ENCODE measurements at places on chromosomes 2 and 18.

- DNase-seq = no peak
Measured at GRCh38 chr2:122692400-122693083, 937.1 kb downstream of the TSN start.

DNA sequence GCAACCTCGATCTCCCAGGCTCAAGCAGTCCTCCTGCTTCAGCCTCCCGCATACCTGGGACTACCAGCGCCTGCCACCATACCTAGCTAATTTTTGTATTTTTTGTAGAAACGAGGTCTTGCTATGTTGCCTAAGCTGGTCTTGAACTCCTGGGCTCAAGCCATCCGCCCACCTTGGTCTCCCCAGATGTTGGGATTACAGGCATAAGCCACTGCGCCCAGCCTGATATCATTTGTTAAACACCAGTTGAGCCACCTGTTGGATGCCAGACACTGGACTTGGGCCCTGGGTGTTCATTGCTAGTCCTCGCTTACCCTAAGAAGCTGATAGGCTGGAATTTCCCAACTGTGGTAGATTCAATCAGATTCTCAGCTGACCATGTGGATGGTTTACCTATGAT is 79.8 kb downstream of the ITGB1BP1 start:
- no peak for DNase-seq

DNA sequence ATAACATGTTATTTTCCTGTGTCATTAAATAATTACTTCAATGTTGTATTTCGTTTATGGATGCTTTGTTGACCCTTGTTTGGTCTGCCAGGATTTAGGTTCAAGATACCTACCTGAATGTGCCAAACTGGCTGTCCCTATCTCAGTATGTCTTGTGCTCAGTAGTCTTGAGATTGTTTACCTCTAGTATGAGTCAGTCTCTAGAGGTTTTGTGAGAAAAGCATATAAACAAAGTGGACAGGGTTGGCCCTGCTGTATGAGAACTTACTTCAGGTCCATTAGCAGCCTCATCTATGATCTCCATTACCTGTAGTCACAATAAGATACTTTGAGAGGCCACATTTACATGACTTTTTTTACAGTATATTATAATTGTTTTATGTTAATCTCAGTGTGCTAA is 17.8 kb downstream of the DDX18 start:
- DNase-seq = no peak

DNA sequence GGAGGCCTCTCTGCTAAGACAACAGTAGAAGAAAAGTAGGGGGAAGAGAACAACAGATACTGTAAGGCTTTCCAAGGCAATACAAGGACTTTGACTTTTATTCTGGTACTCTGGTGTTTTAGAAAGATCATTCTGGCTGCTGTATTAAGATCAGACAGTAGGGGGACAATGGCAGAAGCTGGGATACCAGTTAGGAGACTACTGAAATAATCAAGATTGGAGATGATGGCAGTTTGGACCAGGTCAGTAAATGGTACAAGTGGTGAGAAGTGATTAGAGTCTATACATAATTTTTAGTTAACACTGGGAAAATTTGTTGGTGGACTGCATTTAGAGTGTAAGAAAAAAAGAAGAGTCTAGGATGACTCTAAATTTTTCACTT is 139.7 kb downstream of the ROCK1 start:
- DNase-seq = no peak

DNA sequence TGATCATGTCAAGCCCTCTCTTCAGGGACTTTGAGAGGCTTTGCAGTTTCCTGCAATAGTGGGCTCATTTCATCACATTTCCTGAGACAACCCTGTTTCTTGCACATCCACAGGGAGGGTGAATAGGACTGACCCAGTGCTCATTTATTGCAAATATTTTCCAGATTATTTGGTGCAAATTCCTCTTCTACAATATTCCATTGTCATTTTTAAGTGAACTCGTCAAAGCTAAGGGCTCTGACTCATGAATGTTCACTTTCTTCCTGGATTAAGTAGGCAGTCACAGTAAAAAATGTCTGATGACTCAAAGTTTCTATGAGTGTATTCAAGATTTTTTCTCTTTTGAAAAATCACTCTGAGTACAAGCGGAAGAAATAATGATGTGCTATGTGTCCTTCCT is 225.5 kb upstream of the GALNT5 start:
- no peak for DNase-seq
